ENCODE measurements at places on chromosomes 11 and 22.

GRCh38 chr11:64355078-64355940 lies 3.7 kb upstream of the RPS6KA4 start:
- no peak for DNase-seq

- no peak for DNase-seq
Measured at GRCh38 chr11:44029977-44030911, 17.5 kb upstream of the ACCSL start.

DNA sequence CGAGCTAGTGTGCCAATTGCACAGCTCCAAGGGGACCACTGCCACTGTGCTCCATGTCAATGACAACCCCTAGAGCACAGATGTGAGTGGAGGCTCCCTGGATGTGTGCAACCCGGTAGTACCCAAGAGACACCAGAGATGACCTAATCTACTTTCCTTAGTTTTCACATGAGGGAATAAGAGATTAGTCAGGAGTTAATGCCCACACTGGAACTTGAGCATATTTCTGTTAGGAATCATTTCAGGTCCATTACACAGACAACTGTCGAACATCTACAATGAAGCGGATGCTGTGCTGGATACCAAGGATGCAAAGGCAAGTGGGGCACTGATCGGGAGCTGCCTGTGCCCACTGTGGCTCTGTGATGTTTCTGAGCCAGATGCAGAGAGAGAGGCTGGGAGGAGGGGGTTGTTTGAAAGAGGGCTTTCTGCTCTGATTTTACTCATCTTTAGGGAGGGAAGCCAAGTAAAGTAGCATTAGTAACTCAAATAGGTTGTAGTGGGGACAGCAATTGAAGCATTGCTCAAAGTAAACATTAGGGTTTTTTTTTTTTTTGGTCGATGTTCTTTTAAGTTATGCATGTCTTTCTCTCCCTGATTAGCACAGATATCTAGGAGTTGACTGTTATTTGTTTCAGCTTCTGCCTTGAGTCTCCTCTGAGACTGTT lies 82.5 kb upstream of the SORL1-AS1 start:
- no peak for DNase-seq

GRCh38 chr22:47835726-47836125 lies 1073.3 kb downstream of the TBC1D22A start:
- DNase-seq, result no peak

DNA sequence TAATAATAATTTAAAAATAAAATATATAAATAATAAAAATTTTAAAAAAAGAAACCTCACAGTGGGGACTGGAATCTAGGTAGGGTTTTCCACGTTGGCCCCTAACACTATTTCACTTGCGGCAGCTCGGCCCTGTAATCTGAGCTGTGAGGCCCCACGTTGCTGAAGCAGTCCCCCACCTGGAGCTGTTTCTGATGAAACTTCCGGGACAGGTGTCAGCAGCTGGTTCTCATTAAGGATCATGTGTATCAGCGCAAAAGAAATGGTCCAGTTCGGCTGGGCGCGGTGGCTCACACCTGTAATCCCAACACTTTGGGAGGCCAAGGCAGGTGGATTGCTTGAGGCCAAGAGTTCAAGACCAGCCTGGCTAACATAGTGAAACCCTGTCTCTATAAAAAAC lies 17.3 kb downstream of the RHOD start:
- DNase-seq, result no peak

DNA sequence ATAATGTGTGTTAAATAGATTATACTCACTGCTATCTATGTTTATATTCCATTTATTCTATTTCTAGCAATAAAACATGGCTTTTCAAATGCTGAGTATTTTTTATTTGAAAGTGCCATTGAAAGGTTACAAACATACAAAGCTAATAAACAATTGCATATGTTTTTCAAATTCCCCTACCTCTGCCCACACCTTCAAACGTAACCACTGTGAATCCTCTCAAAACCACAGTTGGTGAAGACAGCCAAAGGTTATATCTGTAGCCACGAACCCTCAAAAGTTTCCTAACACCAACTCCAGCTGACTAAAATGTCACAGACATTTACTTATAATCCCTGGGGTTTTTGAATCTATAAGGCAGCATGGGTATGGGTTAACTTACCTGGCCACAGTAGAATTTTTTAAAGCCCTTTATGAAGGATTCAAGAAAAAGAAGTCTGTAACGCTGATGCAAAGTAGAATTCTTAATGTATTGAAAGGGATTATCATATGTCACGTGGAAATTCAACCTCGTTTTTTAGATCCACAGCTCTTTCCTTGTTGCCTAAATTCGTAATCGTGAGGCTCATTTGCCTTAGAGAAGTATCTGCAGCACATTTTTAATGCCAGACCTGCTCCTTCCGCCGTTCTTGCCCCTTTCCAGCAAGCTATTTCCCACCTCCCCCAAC lies 122.5 kb upstream of the ZC3H12C start:
- no peak for DNase-seq
